ENCODE measurements at places on chromosomes 1 and 21.
A peak's percentile ranks its signal among the peaks of the same experiment; 100 is the strongest.

- no peak for DNase-seq
These were observed 142.4 kb downstream of the TLR5 start for GRCh38 chr1:223000632-223001031.

- no peak for DNase-seq
These were observed 7.5 kb downstream of the HTR1D start for GRCh38 chr1:23209770-23210169.

GRCh38 chr1:162536511-162536910 lies 25.0 kb upstream of the UAP1 start:
- DNase-seq: no peak

- DNase-seq: peak; percentile 72
These were observed 15.4 kb downstream of the POLR3GL start for GRCh38 chr1:145979746-145980456.

DNA sequence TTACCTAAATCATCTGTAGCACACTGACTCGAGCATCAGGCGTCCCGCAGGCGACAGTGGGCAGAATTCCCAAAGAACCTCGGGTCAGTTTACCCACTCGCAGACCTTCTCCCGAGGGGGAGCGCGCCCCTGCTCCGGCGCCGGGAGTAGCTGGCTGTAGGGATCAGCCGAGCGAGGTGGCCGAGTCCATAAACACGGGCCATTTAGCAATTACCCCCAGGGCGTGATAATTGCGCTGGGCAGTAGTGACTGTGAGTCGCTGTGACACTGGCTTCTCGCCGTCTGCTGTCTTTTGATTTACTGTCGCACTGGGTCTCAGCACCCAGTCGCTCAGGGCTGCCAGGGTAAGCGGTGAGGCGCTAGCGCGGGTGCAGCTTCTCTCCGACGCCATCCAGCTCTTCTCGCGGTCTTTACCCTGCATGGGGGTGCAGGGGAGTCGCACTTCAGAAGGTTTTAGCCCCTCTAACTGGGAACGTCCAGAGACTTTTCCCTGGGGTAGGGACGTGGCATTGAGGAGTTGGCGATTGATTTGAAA lies 16.2 kb downstream of the HLX start:
- no peak for DNase-seq

DNA sequence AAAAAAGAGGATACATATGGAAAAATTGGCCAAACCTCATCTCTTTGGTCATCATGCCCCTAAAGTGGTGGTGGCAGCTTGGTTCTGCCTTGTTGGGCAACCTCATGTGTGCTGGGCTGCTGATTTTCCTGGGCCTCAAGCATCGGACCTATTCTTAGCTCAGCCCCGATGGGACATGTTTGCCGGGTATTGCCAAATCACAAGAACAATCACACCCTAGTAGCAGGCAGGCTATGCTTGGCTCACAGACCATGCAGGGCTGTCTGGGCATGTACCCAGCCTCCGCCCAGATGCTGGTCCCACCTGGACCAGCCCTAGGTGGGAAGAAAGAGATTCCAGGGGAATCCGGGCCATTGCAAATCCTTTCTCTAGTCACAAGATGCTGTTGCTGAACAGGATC lies 189.4 kb upstream of the FGGY start:
- peak; percentile 83 for DNase-seq

DNA sequence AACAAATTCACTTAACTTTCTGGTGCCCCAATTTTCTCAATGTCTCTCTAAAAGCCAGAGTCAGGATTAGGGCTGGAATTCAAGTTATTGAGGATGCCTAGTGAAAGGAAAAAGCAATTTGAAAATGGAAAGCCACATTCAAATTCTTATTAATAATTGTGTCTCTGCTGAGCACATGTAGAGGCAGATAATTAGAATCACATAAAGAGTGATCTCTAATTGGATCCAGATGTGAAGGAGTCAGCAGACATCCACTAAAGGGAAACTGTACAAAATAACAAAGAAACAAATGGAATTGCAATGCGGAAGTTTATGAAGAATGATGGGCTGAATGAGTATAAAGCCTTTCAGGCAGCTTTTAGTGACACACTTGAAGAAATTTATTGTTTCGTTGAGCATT lies 482.6 kb downstream of the TTLL7 start:
- DNase-seq: no peak

- DNase-seq: no peak
These were observed 2.5 kb downstream of the TGFBR3 start for GRCh38 chr1:91883470-91883869.

DNA sequence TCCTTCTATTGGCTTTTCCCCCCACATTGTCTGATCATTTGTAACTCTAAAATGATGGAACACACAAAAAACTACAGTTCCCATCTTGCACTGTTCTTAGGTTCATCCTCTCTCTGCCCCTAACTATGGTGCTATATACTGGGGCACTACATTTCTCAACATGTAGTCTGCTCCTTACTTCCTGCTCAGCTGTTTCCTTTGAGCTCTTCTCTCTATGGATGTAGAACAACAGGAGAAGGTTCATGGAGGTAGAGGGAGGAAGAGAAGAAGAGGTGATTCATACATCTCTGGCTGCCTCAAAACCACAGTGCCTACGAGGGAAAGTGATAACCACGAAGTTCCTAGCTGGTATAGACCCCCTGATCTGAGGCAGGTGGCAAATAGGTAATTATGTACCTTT lies 7.0 kb upstream of the C1orf146 start:
- no peak for DNase-seq

DNA sequence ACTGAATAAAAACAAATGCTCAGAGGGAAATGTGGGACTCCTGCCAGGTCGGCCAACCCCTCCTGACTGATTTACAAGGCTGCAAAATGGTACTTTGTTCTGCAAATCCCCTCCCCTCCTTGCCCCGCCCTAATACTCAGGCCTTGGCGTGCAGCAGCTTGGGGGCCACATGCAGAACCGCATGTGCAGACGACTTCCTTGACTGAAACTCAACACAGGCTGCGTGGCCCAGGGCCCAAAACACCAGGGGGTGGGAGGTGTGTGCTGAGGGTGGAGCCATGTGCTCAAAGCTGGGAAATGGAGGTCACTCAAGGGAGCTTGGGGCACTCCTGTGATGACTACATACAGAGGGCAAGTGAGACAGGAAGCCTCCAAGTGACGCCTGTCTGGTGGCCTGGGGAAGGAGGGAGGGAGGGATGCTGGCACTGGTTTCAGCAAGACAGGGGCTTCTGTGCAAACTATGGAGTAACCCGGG lies 87.2 kb downstream of the MRPL37 start:
- peak; percentile 89 for DNase-seq

GRCh38 chr1:32073299-32074229 lies 825 bp downstream of the TMEM39B start:
- DNase-seq: no peak

GRCh38 chr1:13702425-13703127 lies 2.6 kb downstream of the PRDM2 start:
- no peak for DNase-seq

DNA sequence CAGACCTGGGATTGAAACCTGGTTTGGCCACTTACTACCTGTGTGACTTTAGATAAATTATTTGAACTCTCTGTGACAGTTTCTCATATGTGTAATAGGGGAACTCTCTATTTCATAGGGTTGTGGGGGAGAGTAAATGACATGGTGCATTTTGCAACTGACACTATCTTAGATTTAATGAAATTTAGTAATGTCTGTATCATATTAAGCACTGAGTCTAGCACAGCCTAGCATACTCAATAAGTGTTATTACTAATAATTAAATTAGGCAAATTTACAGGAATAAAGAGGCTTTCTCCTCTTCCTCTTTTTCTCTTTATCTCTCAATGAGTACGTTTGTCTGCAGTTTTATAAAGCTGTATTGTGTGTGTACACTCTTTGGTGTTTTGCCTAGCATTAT lies 80.2 kb upstream of the MACF1 start:
- no peak for DNase-seq

GRCh38 chr21:46410516-46410915 lies 48.2 kb upstream of the DIP2A start:
- DNase-seq: no peak

DNA sequence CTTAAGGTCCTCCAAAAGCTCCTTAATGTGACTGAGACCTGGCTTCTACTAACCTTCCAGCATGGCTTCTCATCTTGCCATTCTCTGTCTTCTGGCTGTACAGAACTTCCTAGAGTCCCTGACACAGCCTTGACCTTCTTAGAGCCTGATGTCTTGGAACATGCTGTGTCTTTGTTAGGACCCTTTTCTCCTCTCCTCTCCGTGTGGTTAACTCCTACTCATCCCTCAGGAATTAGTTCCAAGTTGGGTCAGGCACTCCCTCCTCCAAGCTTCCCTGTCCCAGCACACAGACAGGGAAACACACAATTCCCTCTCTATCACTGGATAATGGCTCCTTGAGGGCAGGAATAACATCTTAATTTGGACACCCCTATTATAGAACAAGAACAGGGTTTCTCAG lies 275.4 kb upstream of the USP24 start:
- no peak for DNase-seq

DNA sequence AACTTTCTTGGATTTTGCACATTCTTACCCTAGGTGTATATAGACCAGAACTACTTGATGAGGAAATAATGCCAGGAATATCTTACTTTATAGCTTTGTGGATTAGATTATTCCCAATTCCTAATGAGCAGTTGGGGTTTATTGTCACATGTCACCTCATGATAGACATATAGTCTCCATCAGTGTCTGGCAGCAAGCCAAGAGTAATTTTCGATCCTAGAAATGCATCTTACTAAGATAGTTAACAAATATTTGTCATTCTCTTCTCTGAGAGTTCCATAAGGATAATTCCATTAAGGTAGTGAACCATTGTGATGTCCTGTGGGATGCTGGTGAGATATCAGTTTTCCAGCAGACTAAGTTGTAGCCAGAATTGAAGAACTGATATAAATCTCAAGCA lies 1282.9 kb upstream of the B3GALT2 start:
- no peak for DNase-seq

- no peak for DNase-seq
These were observed 62.5 kb upstream of the GRHL3 start for GRCh38 chr1:24256687-24257086.

DNA sequence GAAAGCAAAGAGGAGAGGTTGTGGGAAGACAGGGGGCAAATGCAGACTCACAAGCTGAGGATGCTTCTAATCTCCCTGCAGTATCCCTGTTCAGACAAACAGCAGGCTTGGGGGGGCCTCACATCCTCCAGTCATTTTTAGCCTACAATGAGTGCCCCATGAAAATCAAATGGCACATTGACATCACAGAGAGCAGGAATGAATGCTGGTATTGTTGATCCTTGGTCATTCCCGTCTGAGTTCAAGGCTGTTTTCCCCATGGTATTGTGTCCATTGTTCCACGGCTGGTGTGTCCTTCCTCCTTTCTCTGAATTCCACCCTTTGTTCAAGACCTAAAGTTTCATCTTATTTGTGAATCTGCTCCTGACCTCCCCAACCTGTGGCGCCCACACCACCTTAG lies 545.6 kb downstream of the AJAP1 start:
- DNase-seq: no peak

DNA sequence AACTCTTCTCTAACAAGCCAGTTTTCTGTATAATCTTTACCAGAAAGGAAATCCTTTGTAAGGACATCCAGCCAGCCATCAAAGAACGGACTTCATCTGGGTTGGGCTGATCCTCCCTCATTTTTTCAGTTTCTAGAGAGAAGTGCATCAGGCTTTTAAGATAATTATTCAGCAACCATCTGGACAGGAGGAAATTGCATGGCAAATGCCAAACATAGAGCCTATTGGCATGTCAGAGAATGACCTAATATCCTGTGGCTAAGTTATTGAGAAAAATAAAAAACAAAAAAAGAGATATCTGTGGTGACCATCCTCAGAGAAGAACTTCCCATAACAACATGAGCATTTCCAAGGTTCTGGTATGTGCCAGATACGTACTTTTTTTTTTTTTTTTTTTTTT lies 74.9 kb upstream of the BEND5 start:
- no peak for DNase-seq

DNA sequence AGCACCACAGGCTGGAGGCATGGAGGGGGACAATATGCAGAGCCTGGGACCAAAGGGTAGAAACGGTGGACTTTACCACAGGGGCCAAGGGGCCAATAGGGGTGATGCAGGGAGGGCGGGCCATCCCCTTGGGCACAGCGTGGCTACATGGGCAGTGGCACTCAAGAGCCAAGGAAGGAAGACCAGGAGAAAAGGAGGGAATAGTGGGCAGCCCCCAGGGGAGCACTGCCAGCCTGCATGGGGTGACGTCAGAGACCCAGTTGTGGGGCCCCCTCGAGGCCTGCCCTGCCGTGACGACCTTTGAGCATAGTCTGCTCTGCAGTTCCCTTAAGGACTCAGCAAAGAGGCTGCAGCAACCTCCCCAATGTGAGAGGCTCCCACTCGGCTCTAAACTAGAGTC lies 95.5 kb upstream of the TMPRSS2 start:
- peak; percentile 48 for DNase-seq

DNA sequence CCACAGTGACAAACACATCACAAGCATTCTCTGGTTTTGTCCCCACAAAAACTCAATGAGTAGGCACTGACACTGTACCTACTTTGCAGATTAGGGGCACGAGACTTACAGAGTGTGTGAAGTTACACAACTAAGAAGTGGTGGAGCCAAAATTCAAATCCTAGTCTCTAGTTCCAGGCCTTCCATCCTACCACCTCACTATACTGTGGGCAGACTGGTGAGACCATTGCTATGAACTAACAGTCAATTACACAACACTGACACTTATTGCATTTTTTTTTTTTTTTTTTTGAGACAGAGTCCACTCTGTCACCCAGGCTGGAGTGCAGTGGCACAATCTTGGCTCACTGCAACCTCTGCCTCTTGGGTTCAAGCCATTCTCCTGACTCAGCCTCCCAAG lies 71.4 kb downstream of the KCNN3 start:
- DNase-seq: no peak

DNA sequence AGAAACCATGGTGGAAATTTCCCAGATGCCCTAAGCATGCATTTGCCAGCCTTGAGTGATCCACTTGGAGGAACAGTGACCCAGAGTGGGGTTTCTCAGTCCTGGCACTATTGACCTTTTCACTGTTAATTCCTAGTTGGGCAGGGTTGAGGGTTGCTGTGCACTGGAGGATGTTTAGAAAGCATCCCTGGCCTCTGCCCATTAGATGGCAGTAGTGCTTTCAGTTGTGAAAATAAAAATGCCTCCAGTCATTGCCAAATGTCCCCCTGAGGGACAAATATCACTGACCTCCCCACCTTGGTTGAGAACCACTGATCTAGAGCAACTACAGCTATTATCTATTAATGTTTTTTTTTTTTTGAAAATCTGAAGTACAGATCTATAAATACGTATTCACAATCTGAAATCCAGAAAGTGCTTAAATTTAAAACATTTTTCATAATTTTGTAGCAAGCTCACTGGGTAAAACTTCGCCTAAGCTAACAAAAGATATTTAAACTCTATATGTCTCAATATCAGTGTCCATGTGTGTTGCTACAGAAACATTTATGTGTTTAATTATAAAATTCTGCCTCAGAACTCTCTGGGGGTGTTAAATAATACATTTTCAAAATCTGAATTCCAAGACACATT lies 27.3 kb downstream of the F3 start:
- DNase-seq: no peak

GRCh38 chr1:154913273-154913672 lies 23.2 kb downstream of the PMVK start:
- no peak for DNase-seq

GRCh38 chr1:10765734-10766478 lies 30.5 kb downstream of the CASZ1 start:
- DNase-seq: no peak

Measured in suprapubic skin (tissue), 4 donors.